CD4-positive, alpha-beta T cell treated with Interleukin-6 for 4 hours (primary cell): ENCODE measurements at places on chromosomes 2 and 18.
A peak's percentile ranks its signal among the peaks of the same experiment; 100 is the strongest.

GRCh38 chr2:223315813-223316212, 263.8 kb downstream of the KCNE4 start:
- DNase-seq = no peak

DNA sequence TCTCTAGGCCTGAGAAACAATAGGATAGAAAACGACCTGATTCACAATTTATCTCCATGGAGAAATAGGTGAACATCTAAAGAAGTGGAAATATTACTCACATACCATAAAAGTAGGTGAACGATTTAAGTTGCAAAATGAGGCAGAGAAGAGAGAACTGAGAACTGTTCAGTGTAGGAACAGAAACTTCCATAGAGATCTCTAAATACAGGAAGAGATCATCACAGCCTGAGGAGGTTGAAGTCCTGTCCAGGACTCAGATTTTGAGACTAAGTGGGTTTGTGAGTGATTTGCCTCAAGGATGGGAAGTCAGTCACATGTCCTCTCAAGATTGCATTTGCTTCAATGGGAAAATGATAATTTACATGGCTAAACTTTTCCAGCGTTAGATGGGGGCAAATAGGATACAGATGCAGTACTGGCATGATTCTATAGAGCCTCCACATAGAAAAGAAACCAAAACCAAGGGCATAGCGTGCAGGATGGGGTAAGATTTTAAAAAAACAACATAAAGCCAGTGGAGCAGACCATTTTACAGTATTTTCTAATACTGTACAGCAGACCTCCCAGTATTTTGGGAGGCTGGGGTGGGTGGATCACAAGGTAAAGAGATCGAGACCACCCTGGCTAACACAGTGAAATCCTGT, 68.8 kb downstream of the MEP1B start:
- no peak for DNase-seq

GRCh38 chr2:108594982-108595464, 60.8 kb downstream of the LIMS1 start:
- DNase-seq = no peak

GRCh38 chr18:75088021-75088506, 120.9 kb downstream of the PTGR3 start:
- DNase-seq = no peak

DNA sequence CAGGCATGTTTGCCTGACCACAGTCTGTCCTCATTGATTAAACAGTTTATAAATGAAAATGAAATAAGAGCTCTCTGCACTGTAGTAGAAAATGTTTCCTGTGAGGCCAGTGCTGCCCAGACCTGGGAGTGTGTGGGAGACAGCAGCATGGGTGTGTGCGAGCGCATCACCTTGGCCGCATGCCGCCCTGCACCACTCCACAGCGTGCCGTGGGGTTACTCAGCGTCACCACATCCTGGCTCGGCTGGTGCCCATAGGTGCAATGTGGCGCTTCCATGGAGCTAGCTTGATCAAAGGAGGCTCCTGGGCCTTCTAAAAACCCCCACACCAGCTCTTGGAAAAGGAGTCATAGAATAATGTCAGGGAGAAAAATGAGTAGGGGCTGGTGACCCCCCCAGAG, 76.0 kb upstream of the EPC2 start:
- peak; percentile 46 for DNase-seq

- DNase-seq = no peak
Measured at GRCh38 chr2:232350804-232351685, 27.5 kb upstream of the ALPP start.

DNA sequence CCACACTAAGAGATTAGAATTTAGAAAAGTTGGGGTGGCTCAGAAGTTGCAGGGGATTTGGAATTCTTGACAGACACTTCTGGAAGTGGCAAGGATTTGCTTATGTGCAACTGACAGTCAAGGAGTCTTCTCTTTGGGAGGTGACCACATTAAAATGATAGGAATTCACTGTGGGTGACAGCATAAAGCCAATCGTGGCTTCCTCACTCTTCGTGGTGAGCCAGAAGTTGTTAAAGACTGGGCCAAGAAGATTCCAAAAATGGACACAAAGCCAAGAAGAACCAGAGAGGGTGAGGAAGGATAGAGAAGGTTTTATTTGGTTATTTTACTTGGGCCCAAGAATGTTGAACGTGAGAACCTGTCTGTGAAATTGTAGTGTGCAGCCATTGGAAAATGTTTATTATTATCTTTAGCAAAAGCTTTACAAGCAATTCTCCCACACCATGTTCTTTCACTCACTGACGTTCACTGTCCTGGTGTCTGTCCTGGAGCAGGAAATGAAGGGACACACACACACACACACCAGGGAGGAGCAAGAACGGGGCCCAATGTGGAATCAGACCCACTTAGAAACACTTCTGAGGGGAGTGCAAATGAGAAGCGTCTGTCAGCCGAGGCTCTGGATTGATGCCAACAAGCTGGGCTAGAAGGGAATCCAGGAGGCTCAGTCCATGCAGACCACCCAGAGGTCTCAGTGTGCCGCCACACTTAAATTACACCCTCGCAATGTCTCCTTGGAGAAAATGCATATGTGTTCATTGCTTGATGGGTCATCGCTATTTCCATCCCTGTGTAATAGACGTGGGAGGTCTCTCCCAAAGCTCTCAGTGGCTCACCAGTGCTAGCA, 37.2 kb downstream of the STEAP3 start:
- DNase-seq = no peak

- DNase-seq = no peak
Measured at GRCh38 chr2:69166812-69167468, 154.0 kb downstream of the ANTXR1 start.

DNA sequence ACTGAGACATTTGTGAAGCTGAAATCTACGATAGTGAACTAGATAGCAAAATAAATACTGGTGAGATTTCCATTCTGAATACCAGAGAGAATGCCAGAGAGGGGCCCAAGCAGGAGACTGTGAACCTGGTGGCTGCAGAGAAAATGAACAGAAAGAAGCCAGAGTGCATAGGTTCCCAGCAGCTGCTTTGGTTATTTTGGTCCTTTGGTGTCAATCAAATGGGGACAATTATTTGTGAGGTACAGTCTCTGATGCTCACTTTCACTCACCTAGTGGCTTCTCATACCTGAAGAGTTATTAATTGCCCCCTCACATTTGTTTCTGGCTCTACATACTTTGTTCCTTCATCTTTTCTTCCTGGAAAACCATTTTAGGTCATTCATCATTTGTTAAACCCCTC, 812.1 kb downstream of the CPS1 start:
- no peak for DNase-seq

GRCh38 chr2:157903626-157904025, 27.5 kb upstream of the ACVR1 start:
- no peak for DNase-seq

DNA sequence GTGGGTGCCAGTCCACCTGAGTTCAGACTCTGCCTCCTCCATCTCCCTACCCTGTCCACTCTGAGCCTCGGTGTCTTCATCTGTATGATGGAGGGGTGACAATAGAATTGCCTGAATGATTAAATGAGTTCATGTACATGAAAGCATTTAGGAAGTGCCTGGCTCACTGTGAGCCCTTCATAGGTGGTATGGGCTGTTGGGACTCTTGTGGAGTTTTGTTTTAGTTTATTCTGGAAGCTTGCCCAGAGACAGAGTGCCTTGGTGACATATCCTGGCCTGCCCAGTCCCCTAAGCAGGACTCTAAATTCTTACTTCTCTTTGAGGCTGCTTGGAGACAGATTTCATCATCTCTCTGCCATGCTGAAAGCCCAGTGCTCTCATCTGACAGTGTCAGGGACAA, 24.5 kb upstream of the GIGYF2 start:
- DNase-seq = no peak

- DNase-seq = no peak
Measured at GRCh38 chr2:24342110-24342910, 18.0 kb downstream of the ITSN2 start.

GRCh38 chr2:37394796-37395555, 50.5 kb downstream of the QPCT start:
- DNase-seq = no peak

DNA sequence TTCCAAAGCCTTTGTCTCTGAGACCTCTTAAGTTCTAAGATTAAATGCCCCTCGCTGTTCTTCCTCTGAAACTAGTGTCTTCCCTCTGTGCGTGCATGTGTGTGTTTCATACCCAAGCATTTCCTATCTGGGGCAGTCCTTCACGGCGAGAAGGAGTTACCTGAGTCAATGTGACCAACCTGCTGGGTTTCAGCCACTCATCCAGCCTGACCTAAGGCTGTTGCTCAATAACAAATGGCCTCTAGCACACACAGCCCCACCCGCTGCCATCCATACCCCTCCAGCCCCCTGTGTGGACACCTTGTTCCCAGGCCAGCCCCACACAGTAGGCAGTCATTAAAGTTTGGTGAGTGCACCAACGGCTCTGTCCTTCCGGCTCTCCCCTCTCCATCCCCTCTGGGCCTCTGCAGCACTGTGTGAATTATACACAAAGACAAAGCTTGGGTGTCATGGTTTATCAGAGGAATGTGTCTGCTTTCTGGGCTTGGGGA, 53.8 kb upstream of the FOSL2 start:
- no peak for DNase-seq

DNA sequence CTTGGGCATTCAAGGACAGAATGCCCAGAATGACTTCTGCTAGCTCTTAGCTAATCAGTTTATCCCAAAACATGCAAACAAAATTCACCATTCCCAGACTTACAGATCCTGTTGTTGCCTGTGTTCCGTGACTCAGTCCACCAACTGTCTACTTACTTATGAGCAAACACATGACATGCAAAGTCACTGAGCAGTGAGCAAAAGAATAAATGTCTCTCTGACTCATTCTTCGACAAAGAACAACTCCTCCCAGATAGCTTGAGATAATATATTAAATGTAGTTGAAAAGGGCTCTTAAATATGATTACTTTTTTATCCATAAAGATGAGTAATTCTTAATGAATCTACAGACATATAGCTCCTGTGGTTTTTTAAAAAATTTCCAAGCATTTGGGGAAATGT, 9.0 kb upstream of the CREG2 start:
- no peak for DNase-seq

DNA sequence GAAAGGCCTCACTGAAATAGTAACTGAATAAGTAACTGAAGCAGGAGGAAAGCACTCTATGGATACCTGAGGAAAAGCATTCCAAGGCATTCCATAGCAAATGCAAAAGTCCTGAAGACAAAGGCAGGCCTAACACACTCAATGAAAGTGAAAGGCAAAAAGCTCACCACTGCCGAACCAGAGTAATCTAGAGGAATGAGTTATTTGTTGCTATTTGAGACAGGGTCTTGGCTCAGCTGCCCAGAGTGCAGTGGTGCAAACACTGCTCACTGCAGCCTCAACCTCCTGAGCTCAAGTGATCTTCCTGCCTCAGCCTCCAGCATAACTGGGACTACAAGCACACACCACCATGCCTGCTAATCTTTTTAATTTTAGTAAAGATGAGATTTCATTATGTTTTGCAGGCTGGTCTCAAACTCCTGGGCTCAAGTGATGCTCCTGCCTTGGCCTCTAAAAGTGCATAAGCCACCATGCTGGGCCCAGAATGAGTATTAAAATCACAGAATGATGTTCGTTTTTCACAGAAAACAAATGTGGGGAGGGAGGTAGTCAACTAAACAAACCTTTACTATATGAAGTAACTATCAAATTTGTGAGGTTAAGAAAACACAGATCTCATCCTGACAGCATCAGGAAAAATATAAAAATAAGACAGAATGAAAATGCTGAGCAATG, 17.9 kb downstream of the PIAS2 start:
- no peak for DNase-seq

DNA sequence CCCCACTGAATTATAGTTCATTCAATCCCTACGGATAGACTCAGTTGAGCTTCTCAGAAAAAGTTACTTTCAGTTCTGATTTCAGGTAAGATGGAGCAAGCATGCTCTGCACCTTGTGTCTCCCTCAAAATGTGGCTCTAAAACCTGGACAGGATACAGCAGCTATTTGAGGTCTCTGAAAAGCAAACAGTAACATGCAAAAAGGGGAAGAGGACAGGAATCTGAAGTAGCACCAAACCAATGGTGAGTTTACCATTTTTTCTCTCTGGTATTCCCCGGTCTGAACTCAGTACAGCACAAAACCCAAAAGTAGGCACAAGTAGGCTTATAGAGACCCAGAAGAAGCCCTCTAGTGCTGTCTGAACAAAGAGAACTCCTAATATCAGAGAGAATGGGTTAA, 34.1 kb downstream of the LANCL1 start:
- DNase-seq = no peak

DNA sequence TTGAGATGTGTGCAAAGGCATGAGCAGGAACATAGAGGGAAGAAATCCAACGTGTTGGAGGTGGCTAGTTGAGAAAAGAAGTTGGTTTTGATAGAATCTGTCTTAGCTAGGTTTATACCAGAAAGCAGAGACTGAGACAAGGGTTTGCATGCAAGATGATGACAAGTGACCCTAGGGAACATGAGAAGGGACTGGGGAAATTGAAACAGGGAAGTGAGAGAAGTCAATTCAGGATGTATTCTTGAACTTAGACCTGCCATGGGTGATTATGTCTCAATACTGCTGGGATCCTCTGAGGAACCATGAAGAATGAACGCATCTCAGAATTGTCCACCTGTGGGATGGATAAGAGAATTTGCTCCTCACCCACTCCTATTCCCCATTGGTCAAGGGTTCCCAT, 20.5 kb downstream of the IL36A start:
- no peak for DNase-seq

DNA sequence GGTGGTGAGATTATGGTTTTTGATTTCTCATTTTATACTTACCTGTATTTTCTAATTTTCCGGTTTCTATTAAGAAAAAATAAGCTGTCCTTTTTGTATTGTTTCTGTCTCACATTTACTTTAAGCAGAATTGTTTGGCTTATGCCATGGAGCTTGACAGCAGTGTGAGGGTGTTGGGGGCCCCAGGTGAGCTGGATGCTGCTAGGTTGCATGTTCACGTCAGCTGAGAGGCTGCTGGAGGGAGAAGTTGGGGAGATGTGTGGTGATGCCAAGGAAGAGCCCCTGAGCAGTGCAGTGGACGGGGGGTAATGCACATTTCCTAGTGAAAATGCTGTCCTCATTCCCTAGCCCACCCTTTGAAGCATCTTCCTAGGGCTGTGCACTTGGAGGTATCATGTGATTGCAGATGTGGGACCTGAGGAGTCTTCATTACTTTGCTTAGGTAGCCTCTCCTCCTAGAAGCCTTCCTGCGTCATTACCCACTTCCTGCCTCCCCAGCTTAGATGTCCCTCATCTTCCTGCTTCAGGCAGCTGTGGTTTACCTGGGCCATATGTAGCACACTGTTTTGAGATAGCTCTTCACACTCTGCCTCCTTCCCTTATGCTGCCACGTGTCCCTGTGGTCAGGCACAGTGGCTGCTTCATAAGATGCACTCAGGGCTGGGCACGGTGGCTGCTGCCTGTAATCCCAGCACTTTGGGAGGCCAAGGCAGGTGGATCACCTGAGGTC, 16.2 kb downstream of the ATG16L1 start:
- peak; percentile 84 for DNase-seq

GRCh38 chr2:133605011-133605765, 36.9 kb upstream of the NCKAP5 start:
- no peak for DNase-seq

- no peak for DNase-seq
Measured at GRCh38 chr18:42185486-42185885, 230.5 kb downstream of the PIK3C3 start.

GRCh38 chr2:127034883-127035611, 71.9 kb downstream of the BIN1 start:
- no peak for DNase-seq
